NCI-H1105 (cell line): ENCODE measurements at places on chromosomes 1 and 21.

DNA sequence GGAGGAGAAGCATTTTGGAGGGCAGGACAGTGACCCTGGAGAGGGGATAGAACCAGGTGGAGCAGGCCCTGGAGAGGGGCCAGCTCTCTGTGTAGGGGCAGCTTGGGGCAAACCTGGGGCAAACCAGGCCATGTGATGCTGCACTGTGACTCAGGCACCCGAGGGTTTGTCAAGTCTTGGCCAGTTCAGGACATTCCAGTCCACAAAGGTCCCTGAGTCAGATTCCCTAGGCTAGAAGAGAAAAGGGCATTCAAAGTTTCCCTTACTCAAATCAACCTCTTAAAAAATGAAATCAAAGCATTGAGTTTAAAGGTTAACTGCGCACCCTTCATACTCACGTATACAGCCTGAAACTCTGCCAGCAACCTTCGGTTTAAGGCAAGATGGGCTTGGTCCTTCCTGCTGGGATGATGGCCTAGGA is 25.2 kb upstream of the PLA2G2C start:
- no peak for DNase-seq

DNA sequence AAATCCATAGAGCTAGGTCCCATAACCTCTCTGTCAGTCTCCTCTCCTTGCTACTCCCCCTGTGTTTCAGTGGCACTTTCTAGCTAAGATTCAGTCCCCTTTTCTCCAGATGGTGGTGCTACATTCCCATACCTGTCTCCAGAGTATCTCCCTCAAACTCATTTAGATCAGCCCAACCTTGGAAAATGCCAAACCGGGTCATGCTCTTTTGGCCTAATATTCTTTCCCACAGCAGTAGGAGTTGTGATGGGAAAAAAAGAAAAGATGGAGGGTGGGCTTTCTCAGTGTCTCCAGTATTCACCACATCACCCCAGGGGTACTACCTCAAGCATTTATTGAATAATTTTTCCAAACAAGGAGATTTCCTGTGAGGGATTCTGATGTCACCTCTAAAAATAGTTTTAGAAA is 3.2 kb upstream of the RXFP4 start:
- DNase-seq = peak; percentile 37

GRCh38 chr1:15311880-15312279 is 64.9 kb downstream of the FHAD1 start:
- DNase-seq = no peak

GRCh38 chr1:162218975-162219374 is 149.5 kb downstream of the NOS1AP start:
- no peak for DNase-seq

- no peak for DNase-seq
Measured at GRCh38 chr1:9183898-9184297, 50.7 kb upstream of the H6PD start.

- DNase-seq = no peak
Measured at GRCh38 chr21:42572906-42573495, 59.3 kb downstream of the SLC37A1 start.

GRCh38 chr1:100875228-100875627 is 19.4 kb downstream of the EXTL2 start:
- DNase-seq = peak; percentile 6

DNA sequence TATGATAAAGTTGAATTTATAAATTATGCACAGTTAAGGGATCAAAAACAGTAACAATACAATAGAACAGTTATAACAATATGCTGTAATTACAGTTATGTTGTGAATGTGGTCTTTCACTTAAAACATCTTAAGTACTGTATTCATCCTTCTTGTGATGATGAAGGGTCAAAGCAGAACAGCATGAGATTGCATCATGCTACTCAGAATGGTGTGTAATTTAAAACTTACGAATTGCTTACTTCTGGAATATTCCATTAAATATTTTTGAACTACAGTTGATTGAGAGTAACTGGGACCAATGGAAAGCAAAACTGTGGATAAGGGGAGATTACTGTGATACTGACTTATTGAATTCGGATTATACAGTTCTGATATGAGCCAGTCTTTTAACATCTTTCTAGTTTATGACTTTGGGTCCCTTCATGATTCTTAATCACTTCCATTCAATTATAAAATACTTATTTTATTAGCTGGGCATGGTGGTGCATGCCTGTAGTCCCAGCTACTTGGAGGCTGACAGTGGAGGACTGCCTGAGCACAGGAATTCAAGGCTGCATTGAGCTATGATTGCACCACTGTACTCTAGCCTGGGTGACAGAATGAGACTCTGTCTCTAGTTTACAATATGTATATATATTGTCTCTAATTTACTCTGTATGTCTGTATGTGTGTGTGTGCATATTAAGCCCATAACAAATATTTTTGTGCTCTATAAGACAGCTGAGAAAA is 43.2 kb downstream of the ATP1B1 start:
- no peak for DNase-seq

- DNase-seq = peak; percentile 23
Measured at GRCh38 chr1:32754317-32755097, 51.9 kb upstream of the SYNC start.

DNA sequence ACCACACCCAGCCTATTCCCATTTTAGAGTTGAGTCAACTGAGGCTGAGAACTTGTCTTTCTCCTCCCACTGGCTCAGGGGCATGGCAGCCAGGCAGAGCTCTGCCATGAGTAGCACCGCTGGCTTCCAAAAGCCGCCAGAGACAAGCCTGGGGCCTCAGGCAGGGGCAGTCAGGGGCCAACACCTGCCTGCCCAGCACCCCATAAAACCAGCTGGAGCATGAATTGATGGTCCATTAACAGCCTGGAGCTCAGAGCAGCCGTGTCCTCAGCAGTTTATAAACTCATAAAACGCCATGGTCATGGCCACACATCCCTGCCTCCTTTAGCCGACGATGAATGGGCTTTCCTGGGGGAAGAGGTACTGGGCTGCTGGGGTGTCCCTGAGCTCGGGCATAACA is 50.6 kb upstream of the PAX7 start:
- DNase-seq = no peak

DNA sequence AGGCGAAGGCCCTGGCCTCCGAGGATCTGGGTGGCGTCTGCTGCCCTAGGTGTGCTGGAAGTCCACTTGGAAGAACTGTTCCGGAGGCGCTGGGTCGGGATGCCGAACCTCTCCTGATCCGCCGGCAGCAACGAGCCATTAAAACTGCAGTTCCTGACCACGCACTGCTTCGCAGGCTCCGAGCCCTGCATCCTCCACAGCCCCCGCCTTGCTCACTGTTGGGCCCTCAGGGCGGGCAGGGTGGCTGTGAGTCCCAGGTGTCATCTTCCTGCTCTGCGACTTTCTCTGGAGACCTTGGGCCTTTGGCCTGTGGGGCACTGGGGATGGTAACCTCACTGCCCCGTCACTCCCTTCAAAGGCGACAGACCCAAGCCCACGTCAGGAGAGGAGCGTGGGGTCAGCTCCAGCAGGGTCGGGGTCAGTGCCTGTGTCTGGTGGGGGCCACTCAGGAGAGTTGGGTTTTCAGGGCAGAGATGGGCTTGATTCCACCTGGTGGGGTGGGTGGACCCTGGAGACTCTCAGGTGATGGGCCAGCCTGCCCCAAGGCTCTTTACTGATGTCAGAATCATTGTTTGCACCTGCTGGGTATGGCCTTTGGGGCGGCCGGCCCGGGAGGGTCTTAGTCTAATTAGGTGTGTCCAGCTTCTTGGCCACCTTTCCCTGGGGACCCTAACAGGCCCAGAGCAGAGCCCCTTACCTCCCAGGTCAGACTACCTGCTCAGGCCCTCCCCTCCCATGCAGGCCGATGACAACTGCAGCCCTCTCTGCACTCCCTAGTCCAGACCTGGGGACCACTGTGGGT is 3.1 kb downstream of the PRXL2B start:
- DNase-seq = no peak

- DNase-seq = no peak
Measured at GRCh38 chr1:115189814-115190539, 100.7 kb upstream of the TSPAN2 start.

- peak; percentile 26 for DNase-seq
Measured at GRCh38 chr21:25638660-25639550, at the start of gene JAM2. TSS of gene JAM2 (plus strand) at chr21:25639258. CDS start at chr21:25639822, 564 bp downstream.

GRCh38 chr1:58783090-58783992 is 506 bp downstream of the JUN start:
- peak; percentile 30 for DNase-seq

GRCh38 chr1:22799971-22800370 is 89.3 kb downstream of the EPHB2 start:
- DNase-seq = no peak

DNA sequence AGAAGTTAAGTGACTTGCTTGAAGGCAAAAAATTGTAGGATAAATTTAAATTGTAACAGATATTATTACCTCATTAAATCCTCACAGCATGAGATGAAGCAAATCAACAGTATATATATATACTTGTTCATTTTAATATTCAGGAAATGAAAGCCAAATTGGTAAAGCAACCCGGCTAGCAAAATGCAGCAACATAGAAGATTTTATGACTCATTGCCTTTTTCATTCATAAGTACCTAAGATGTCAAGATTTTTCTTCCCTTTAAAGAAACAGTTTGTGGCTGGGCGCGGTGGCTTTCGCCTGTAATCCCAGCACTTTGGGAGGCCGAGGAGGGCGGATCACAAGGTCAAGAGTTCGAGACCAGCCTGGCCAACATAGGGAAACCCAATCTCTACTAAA is 190.5 kb upstream of the NRIP1 start:
- DNase-seq = no peak

DNA sequence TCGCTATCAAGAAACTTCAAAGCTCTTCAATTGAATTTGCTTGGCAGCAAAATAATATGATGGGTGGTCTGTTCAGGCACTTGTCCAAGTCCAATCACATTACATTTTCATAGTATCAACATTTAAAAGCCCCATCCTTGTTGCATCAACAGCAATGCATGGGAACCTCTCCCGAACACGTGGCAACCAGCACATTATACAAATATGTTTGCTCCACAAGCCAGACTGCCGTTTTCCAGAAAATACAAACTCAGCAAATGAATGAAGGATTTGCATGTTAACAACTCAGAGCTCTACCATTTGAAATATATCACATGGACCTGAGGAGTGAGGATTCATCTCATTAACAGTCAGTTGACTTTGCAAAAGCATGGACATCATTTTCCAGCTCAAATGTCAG is 20.0 kb upstream of the LYPLAL1 start:
- DNase-seq = no peak

DNA sequence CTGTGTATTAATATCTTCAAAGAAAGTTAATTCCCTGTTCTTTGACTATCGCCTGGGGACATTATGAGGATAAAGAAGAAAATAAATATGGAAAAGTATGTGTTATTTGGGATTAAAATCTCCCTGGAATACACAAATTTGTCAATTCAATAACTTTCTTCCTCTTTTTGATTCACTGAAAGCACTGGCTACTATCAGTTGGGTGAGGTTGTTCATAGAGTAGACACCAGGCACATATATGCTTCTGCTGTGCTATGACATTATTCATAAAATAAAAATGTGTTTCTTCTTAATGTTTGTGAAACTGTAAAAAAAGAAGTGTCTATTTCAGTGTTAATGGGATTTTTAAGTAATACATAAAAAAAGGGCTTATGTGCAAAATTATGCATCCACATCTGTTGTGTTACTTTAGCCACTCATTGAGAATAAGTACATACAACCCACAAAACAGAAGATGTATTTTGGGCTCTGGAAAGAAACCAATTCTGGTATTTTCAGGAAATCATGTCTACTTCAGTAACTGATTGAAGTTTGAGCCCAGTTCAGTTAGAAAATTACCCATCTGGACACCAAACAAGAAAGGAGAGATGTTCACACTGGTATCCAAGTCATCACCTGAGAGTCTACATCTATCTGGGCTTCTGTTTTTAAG is 169.4 kb downstream of the GABPA start:
- no peak for DNase-seq

- DNase-seq = no peak
Measured at GRCh38 chr1:167524651-167525050, 6.3 kb upstream of the CD247 start.

DNA sequence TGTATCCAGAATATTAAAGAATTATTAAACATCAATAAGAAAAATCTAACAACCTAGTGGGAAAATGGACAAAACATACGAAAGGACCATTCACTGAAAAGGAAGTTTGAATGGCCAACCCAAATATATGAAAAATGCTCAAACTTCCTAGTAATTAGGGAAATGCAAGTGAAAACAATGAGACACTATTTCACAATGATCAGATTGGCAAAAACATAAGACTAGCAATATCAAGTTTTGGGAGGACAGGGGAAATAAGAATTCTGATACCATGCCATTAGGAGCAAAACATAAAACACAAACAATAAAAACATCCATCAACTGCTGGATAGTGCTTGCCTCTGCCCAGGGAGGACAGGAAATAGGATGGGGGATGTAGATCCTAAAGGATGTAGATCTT is 14.3 kb downstream of the XCL2 start:
- no peak for DNase-seq

DNA sequence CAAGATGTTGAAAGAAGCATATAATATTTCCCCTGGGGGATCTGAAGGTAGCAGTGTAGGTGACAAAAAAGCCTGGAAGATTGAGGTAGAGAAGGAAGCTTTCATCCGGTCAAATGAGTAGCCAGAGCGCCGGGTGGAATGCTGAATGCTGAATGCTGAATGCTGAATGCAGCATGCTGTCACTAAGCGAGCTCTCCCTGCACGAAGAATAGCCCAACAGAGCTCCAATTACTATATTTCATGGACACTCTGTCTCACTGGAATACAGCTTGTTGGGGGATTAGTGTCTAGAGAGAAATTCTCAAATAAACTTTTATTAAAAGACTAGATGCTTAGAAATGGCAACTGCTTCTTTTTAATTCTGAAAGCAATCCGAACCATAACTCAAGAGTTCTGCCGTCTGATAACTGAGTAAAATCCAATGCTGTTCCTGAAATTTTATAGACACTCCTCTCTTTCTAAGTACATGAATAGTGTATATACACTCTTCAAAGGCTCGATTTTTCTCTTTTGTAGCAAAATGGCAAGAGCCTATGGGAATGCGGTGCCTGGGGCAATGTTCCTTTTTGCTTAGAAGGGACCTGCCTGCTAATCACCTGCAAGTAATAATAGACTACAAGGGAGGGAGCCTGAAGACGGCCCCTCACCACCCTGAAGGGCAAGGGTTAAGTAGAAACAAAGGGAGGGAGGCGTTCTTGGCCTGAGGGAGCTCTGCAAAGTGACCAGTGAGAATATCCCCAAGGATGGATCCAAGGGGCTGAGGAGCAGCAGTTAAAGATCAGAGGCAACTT is 203.7 kb upstream of the ESRRG start:
- no peak for DNase-seq

DNA sequence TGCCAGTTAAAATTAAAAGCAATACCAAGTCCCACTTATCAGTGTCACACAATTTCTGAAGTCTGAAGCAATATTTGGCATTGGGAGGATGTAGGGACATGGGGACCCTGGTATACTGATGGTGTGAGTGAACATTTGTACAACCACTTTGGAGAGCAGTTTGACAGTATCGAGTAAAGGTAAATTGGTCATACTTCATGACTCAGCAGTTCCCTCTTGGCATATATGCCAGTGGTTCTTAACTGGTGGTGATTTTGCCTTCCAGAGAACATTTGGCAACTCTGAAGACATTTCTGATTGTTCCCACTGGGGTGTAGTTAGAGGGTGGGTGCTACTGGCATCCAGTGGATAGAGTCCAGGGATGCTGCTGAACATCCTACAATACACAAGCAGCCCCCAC is 19.7 kb downstream of the FMOD start:
- no peak for DNase-seq

GRCh38 chr1:21509351-21510112 is at the start of gene ALPL:
TSS of gene ALPL (plus strand) at chr1:21509423. CDS start at chr1:21554082, 44,659 bp downstream.
- no peak for DNase-seq
